ENCODE measurements at places on chromosomes 11 and 22.

DNA sequence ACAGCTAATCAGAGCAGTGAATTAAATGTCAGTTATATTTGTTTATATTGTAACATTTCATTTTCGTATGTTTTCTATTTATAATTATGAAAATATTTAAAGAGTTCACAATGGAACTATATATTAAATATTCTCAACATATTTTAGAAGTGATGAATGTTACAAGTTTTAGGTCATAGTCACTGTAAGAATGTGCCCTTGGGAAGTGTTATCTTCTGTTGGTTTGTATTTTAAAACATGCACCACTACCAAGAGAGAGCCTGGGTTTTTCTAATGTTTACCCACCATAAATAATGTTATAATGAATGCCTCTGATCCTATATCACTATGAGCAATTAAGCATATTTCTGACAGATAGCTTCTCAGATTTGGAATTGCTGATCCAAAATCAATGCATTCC is 171.0 kb downstream of the BCR start:
- no peak for DNase-seq

GRCh38 chr11:1277936-1278512 is 31.4 kb downstream of the TOLLIP start:
- no peak for DNase-seq

DNA sequence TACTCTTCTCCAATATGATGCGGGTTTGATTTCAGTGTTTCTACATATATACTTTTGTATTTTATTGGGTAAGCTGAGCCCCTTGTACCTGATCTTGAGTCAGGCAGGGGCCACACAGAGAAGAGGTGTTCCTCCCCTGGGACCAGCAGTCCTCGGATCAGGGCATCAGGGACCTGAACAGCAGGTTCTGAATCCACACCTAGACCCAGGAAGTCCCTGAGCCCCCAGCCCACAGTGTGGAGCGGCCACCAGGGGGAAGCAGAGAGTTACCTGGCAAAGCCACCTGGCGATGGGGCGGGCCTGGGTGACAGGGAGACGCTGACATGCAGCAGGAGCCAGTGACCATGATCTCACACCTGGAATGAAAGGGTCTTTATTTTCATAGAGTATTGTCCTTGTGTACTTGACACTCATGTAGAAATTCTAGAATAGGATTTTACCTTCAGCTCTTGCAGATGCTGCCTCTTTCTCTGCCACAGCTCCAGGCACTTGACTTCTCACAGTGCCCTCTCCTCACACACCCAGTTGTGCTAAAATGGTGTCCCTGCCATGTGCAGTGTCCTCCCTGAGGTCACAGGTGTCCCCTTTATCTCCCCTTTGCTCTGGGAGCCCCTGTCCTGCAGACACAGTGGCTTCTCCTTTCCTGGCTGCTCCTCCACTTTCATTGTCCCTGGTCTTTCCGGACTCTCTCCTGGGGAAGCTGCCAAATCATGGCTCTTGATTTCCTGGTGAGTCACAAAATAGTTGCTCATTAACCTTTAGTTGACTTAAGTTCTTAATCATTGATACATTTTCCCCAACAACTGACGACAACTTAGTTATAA is 48.5 kb downstream of the GGTLC2 start:
- peak; percentile 65 for DNase-seq

DNA sequence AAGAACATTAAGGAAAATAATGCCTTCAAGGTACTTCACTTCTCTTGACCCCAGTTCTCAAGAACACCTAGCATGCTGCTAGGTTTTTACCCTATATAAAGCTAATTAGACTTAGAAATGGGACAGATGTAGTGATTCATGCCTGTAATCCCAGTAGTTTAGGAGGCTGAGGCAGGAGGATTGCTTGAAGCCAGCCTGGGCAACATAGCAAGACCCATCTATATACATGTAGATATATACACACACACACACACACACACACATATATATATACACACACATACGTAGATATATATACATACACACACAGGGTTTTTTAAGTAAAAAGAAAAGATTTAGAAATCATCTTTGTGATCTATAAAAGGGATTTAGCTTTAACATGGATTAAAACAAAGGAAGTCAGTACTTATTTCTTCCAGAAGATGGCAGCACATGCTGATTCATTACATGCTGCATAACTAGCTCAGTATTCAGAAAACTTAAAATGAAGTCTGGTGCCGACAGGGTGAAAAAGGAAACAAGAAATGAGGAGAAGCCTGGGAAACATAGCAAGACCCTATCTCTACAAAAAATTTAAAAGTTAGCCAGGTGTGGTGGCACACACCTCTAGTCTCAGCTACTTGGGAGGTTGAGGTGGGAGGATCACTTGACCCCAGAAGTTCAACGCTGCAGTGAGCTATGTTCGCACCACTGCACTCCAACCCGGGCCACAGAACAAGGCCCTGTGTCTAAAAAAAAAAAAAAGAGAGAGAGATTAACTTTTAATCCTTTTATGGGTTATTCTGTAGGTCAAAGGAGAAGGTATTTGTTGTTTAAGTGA is 28.5 kb upstream of the RBX1 start:
- no peak for DNase-seq

DNA sequence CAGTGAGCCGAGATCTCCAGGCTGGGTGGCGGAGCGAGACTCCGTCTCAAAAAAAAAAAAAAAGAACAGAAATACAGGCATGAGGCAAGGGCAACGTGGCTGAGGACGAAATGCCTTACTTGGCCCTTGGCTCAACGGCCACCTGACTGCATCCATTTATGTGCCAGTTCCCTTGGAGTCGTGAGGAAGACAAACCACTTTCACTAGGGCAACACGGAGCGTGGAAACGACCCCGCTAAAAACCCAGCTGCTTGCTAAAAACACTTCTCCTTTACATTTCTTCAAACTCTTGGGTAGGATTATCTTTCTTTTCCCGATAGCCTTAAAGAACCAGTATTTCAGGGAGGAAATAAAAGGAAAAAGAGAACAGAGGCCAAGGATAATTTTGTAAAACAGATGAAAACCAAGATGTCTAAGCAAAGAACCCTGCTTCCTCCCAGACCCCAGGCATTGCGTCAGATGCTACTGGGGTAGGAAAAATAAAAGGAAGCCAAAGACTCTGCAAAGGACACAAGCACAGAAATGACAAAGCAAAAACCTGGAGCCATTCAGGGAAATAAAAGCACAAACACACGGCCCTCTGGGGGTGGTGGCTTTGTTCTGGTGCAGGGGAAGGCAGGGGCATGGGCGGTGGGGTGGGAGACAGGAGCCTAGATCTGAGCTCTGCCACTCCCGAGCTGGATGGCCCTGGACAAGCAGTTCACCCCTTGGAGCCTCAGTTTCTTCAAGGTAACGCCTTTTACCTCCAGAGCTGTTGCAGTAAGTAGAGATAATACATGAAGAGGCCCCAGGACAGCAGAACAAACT is 37.0 kb downstream of the PC start:
- no peak for DNase-seq

- DNase-seq: no peak
Measured at GRCh38 chr11:108221371-108221770, 1.1 kb downstream of the NPAT start.

- DNase-seq: no peak
Measured at GRCh38 chr11:21931436-21932101, 261.3 kb upstream of the ANO5 start.

- DNase-seq: no peak
Measured at GRCh38 chr11:116533186-116533825, 239.5 kb downstream of the BUD13 start.

DNA sequence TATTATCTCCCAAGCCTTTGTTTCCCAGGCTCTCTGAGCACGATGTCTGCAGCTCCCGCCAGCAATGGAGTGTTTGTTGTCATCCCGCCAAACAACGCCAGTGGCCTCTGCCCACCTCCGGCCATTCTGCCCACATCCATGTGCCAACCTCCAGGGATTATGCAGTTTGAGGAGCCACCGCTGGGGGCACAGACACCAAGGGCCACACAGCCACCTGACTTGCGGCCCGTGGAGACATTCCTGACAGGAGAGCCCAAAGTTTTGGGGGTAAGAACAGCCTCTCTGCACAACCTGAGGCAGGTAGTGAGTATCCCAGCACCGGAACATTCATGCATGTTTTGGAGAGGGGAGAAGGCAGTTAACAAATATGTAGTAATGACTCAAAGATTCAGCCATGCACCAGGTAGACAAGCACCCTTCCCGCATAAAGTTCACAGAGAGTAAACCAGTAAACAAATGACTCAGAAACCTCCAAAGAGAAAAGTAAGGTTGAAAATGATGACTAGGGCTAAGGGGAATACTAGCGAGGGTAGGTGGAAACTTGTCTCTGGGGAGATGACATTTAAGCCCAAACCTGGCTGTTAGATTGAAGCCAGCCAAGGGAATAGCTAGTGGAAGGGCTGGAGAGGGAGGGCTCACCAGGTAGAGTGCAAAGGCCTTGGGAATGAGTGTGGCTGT is 7.2 kb downstream of the MS4A15 start:
- no peak for DNase-seq

- peak; percentile 42 for DNase-seq
Measured at GRCh38 chr22:17633217-17633997, 4.9 kb upstream of the ATP6V1E1 start.

- no peak for DNase-seq
Measured at GRCh38 chr11:96075532-96075959, 151.6 kb upstream of the MTMR2 start.

DNA sequence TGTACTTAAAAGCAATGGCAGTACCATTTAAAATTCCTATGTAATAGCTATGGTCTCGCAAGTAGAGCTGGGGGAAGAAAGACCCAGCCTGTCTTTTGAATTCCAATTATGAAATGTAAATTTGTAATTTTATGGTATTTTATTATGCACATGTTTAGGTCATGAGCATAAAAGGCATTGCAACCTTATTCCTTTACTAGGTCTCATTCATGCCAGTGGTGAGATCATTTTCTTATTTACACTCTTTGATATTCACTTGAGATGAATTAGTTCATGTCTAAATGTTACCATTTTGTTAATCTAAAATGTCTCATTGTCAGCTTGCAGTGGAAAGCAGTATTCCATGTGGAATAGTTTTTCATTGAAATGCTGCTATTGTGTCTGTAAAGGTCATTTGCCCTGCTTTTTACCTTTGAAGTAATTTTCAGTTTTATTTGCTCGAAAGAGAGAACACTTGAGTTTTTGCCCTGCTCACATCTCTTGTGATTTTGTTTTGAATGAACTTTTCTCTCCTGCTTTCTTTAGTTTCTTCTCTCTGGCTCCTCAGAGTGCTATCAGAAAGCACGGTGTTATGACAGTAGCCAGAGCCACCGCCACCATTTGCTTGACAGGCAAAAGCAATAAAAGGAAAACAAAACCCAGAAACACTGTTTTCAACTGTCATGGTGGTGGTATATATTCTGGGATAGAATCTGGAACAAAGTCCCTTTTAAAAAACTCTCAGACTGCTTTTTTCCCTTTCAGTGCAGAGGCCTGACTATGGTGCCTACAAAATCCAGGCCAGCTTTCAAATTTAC is 37.2 kb upstream of the RAG2 start:
- no peak for DNase-seq

DNA sequence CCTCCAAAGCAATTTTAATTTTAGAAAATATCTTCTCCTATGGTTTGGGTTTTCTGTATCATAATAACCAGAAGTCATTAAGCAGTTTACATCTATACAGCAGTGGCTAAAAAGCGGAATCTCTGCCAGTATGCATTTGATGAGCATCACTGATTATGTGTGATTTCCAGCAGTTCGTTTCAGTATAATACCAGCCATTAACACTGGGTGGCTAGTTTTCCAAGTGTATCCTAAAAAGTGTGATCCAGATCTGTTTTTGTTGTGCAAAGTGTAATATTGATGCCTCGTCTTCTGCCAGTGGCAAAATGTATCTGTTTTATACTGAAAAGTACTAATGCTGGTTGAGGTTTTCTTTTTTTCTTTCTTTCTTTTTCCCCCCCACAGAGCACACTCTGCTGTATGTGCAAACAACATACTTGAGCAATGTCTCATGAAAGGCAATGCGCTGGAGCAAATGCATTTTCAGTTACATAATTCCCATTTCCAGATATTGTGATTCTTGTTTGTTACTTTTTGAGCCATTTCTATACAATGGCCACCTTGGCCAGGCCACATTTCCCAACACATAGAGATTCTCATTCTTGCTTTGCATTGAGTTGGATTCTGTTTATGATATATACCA is 64.2 kb downstream of the SLC36A4 start:
- DNase-seq: no peak

DNA sequence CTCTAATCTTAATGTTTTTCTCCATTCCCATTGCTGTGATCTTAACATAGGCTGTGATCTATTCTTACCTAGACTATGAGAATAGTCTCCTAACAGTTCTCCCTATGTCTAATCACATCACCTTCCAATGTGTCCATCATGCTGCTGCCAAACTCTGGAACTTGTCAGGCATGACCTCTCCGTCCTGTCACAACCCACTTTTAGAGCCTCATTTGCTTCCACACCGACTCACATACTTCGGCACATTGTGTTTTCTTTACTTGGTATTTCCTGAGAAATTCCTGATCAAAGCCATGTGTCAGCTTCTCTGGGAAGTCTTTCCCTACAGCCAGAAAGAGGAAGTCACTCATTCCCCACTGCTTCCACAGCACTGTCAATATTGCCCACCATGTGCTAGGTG is 40.5 kb upstream of the BIRC3 start:
- no peak for DNase-seq

- no peak for DNase-seq
Measured at GRCh38 chr11:11380883-11381282, 27.8 kb upstream of the CSNK2A3 start.

DNA sequence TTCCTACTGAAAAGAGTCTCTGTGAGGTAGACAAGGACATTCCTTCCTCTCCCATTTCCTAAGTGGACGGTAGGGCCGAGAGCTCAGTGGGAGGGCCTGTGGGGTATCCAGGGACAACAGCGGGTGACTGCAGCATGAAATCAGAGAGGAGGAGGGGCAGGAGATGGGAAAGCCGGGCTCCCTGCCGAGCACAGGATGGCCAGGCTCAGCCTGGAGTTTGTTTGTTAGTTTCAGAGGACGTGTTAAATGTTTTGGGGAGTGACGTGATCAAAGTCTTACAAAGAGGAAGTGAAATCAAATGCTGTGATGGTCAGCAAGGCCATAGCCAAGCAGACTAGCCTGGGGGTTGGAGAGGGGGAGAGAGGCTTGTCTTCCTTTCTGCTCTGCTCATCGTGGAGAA is 152.7 kb downstream of the ADAMTS15 start:
- no peak for DNase-seq

DNA sequence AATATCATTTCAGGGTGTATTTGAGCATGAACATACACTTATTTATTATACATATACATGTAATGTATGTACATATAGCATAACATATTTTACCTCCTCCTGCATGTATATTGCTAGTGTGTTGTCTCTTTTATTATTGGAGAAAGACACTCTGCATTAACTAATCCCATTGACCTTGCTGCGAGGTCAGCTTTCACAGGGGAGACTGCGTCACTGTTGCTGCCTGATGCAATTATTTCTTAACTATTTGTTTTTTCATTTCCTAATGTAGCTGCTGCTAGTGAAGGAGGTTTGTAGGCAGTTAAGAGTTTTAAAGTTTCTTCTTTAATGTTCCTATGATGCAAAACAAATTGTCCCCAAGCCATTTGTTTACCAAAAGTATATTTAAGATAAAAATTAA is 185.4 kb upstream of the CNTN5 start:
- DNase-seq: peak; percentile 23

DNA sequence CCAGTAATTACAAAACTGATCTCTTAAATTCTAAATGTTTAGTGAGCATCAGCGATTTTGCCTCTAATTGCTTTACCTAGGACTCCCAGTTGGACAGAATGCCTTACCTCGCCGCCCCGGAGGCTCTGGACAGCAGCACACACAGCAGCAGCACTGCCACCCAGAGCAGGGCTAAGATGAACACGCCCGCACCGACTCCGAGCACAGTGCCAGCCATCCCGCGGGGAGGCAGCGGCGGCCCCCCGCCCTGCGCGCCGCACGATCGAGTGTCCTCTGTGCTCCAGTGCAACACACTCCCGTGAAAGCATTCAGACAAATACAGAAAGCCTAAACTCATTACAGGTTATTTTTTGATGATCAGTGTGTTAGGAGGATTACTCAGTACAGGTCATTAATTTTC is 9.4 kb downstream of the TMEM218 start:
- DNase-seq: no peak
